Stimulated activated CD8-positive, alpha-beta memory T cell treated with anti-CD3 and anti-CD28 coated beads, Interleukin-7, amount 100 ng/mL, for 1 hour (primary cell): ENCODE measurements at places on chromosomes 11 and 22.
A peak's percentile ranks its signal among the peaks of the same experiment; 100 is the strongest.

DNA sequence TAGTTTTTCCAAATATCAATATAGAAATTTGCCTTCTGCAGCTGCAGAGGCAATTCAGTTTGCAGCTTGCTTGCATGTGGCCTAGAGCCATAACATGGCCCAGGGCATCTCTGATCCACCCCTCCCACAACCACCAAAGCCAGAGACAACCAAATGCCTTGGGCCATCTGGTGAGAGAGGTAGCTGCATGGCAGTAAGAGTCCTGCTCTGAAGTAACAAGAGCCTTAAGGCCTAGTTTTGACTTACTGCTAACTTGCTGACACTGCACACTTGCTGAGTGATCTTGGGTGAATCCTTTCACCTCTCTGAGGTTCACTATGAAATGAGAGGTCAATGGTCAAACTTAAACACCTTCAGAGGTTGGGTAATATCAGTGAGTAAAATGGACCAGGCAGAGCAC lies 4.9 kb upstream of the SPECC1L start:
- DNase-seq, result no peak

DNA sequence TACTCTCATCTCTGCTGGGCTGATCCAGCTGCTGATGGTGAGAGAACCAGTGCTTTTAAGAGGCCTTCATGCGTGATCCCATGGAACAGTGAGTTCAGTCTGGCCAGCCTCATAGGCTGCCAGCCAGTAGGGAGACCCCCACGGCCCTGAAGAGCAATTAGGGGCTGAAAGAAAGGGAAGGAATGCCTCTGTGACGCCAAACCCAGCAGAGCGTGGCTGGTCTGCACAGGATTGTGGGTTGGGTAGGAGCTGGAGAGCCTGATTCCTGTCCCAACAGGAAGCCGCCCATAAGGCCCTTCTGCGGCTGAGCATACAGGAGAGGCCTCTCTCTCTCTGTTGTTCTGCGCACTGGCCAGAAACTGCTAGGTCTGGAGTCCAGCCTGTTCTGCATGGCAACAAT lies 181.5 kb upstream of the E2F8 start:
- no peak for DNase-seq

DNA sequence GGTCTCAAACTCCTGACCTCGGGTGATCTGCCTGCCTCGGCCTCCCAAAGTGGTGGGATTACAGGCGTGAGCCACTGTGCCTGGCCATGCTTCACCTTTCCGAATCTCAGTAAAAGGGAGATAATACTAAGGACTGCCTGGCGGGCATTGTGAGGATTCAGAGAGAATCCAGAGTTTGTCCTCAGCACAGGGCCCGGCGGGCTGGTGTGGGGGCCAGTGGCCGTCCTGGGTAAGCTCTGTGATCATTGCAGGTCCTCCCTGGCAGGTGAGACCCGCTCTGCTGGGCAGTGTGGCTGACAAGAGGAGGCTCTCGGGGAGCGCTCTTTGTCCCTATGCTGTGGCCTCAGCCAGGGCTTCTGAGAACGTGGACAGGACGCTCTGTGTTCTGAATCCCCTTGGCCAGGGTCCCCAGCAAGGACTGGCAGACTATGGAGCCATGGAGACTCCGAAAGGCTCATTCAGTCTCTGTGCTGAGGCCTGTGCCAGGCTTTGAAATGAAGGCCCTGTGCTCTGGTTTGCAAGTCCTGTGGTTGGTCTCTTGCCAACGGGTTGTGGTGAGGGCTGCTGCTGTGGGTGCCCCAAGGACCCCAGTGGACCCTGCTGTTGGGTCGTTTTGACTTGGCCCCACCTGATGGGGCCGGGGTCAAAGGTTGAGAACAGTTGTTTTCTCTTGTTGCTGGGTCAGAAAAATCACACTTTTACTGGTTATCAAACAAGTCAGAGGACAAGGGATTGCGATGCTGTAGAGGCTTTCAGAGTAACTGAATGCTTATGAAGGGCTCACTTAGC lies 2.1 kb downstream of the TPCN2 start:
- DNase-seq, result no peak

- DNase-seq, result no peak
These were observed 5.0 kb downstream of the TPCN2 start for GRCh38 chr11:69053546-69054396.

GRCh38 chr11:12377106-12377823 lies at the start of gene PARVA:
Gene PARVA (plus strand): TSS chr11:12377571. CDS start chr11:12377648, 77 bp downstream.
- DNase-seq, result no peak

GRCh38 chr22:27603800-27604144 lies 197.8 kb downstream of the MN1 start:
- DNase-seq, result no peak

- no peak for DNase-seq
These were observed 887 bp downstream of the TRPC6 start for GRCh38 chr11:101582989-101583250.

GRCh38 chr11:122721964-122722266 lies 66.4 kb downstream of the UBASH3B start:
- DNase-seq, result no peak

GRCh38 chr11:11451501-11452005 lies 98.5 kb upstream of the CSNK2A3 start:
- no peak for DNase-seq

DNA sequence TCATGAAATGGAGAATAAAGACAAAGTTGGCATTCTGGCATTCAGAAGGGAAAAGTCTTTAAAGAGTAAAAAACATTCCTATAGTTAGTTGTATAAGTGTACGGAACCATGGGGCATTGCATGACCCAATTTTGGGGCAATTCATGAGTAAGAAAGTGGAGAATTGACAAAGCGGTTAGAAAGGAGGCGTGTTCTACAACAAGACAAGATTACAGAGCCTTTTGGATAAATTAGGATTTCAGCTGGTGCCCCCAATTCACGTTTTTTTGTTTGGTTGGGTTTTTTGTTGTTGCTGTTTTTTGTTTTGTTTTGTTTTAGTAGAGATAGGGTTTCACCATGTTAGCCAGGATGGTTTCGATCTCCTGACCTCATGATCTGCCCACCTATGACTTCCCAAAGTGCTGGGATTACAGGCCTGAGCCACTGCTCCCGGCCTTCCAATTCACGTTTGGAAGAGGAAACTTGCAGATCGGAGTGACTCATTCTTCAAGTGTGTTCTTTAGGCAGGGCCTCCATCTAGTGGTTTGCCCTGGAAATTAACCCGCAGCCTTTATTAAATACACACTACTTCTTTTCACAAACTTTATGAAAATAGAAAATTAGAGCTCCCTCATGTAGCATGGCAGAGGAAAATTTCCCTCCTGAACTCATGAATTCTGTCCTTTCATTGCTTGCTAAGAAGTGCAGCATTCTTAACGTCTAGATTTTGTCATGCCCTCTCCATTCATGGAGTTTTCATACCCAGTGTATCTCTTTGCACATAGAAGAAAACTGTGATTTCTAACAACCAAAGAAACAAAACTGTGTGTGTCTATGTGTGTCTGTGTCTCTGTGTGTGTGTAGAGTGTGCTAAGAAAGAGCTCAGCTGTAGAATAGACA lies 118.1 kb downstream of the BBOX1 start:
- DNase-seq, result no peak

DNA sequence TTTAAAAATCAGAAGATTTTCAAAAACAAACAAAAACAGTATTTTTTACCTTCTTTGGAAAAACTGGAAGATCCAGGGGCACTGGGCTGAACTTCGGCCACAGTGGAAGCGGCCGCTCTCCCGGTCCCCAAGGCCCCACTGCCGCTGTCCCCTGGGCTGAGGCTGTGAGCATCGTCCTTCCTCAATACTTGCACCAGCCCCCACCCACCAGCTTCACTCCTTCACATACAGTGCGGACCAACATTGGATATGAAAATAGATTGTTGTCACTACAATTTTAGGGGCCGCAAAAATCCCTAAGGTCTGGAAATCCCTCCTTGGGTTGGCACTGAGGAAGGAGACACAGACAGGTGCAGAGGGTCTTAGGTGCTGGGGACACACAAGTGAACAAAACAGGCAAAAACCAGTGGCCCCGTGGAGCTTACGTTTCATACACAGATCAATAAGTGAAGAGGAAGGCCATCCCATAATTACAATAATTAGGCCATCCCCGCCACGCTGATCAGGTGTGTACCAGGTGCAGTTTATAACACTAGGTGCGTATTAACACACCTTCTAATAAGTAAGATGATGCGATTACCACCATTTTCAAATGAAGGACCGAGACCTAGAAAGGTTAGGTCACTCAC lies 28.2 kb upstream of the SLC22A12 start:
- no peak for DNase-seq

- peak; percentile 18 for DNase-seq
These were observed 3.4 kb downstream of the CCDC89 start for GRCh38 chr11:85682330-85683305.

DNA sequence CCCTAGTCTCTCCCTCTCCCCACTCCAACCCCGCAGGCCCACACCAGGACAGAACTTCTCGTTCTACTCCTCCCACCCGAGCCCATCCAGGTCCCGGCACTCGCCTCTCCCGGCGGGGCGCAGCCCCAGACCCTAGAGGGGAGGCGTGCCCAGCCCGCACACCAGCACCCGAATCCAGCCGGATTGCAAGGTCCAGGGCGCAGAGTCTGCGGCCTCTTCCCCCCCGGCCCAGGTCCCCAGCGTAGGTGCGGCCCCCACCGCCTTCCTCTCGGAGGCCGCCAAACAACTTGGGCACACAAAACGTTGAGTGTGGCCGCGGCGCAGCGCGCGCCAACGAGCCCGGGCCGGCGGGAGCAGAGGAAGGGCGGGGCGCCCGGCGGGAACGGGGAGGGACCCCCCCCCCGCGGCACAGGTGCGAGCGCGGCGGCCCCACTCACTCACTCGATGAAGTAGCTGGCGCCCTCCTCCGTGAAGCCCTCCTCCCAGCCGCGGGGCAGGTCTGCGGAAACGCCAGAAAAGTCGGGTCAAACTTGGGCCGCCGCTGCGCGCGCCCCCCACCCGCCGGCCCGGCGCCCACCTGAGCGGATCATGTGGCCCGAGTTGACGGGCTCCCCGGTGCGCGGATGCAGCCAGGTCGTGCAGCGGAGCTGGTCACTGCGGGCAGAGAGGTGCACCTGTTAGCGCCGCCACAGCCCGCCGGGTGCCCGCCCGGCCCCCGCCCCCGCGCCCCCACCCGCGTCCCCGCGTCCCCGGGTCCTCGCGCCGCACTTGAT lies 480 bp downstream of the PLEKHA7 start:
- no peak for DNase-seq

- DNase-seq, result no peak
These were observed 5.9 kb downstream of the SCGB1D1 start for GRCh38 chr11:62195945-62196344.

- DNase-seq, result no peak
These were observed 87.4 kb downstream of the TRMU start for GRCh38 chr22:46422896-46423295.

DNA sequence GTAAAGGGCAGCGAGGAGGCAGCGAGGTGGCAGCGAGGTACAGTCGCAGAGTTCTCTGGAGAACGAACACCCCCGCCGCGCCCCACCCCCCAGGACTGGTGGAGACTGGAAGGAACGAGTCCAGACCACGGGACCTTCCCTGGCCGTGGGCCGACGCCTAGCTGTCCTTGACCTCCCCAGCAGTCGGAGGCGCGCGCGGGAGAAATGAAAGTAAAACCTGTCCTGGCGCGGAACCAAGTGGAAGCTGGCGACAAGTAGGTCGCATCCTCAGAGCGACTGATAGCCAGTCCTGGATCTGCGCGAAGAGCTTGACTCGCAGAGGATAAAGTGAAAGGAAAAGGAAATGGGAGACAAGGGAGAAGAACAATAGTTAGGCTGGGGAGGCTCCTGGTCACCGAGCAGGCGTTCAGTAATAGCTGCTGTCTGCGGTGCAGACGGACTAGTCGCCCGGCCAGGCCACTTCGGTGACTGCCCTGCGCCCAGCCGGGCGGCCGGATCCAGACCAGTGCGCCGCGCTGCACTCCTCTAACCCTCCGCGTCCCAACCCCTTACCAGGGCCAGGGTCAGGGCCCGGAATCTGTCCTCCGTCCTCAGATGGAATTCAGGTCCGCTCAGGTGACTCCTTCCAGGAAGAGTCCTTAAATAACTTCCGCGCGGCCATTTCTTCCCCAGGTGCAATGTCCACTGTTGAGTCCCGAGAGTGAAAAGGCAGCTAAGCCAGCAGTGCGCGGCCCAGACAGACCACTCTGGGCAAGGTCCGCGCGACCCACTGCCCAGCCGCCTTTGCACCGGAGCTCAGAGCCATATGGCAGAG lies 1.9 kb upstream of the ADM start:
- DNase-seq, result no peak

GRCh38 chr11:27777033-27777432 lies 76.8 kb upstream of the BDNF start:
- no peak for DNase-seq
